Activated naive CD4-positive, alpha-beta T cell treated with Interleukin-2 at 50 U/mL for 16 hours (primary cell): ENCODE measurements at places on chromosomes 16 and 17.

DNA sequence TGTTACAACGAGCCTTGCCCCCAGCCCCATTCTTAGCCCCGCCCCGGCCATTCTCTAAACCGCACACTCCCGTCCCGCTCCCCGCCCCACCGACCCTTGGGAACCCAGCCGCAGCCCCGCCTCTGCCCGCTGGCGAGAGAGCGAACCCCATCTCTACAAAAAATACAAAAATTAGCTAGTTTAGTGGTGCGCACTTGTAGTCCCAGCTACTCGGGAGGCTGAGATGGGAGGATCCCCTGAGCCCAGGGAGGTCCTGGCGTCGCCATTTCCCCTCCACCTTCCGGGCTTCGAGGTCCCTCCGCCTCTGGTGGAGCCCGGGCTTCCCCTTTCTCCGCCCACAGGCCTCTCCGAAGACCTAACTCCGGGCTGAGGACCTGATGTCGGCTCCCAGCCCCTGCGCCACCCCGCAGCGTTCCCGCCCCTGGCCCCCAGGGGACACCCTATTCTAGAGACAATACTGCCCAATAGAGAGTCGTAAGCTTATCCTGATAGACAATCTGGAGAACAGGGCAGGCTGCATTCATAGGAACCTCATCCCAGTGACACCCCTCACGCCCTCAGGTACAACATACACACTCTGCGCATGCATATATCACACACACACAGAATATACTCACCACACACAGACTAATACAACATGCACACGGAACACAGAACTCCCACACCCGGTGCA lies 480 bp upstream of the PROCA1 start:
- DNase-seq: peak; percentile 73

DNA sequence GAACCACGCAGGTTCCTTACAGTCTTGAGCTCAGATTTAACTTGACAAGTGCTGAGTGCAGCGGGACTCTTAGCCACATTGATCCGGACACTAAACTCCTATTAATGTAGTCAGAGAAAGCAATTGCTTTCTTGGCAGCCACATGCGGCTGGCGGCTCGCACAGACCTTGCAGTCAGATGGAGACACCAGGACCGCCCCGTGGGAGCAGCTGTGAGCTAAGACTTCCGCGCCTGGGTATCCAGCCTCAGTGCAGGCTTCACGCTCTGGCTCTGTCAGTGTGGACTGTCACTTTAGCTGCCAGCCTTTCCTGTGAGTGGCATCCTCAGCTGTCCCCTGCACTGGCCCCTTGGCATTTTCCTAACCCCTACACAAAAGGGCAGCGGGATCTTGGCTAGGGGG lies 80.9 kb upstream of the NLRP1 start:
- DNase-seq: no peak

DNA sequence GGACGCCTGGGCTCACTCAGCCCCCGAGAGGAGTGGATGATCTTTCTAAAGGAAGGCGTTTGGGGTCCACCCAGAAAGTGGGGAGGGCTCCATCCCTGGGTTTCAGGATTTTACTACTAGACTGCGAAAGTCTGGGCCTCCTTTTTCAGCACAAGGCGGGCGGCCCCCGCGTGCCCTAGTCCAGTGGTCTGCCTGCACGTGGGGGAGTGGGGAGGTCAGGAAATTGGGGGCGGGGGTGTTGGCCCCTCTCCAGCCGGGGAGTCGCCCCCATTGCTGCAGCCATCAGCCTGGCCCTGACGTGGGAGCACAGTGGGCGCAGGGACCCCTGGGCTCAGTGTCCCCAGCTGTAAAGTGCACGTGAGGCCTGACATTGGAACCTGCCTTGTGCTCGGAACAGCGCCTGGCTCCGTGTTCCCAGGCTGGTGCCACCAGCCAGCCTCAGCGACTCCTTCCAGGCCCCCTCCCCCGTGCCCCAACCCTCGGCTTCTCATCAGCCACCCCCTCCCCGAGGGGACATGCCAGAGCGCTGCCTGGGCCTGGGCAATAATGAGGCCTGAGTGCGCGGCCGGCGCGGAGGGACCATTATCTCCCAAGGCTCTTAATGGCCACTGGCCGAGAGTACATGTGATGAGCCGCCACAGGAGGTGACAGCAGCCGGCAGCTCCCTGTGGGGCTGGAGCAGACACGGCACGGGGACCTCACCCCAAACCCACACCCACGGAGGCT lies 2.4 kb upstream of the C1QTNF8 start:
- no peak for DNase-seq

DNA sequence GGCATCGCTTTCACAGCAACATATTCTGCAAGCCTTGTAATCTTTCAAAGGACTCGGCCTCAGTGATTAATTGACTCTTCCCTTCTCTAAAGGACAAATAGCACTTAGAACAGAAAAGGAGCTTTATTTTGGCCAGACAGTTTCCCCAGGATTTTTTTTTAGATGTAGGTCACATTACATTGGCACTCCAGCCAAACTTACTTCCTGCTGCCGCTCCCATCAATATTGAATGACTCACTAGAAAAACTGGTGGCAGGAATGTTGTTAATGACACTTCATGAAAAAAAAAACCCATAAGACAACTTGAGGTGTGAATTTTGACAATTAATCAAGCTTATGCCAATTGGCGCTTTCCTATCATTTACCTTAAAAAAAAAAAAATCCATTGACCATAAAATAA lies 432.6 kb downstream of the TOX3 start:
- no peak for DNase-seq

- no peak for DNase-seq
Observed at GRCh38 chr16:4384509-4384942, 12.9 kb downstream of the VASN start.

GRCh38 chr17:72353502-72353901 lies 232.7 kb downstream of the SOX9 start:
- no peak for DNase-seq

DNA sequence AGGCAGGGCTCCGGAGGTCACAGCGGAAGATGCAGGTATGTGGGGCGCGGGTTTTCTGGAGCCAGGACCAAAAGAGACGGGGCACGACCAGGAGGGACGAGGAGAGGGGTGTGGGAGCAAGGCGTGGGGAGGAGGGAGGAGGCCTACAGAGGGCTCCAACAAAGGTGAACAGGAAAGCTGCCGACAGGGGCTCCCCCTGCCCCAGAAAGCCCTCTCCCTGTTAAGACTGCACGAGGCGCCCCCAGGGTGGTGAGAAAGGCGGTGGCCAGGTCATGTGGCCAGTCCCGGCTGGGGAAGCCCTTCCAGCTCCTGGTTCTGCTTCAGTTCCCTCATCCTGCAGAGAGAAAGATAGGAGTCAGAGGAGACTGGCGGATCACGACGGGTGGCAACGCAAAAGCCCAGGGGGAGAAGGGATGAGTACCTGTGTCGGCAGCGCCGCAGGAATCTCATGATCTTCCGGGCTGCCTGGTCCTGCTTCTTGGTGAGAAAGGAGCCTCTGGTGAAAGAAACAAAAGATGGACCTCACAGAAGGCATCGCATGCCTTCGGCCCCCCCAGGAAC lies 949 bp upstream of the SPAG7 start:
- peak; percentile 42 for DNase-seq

DNA sequence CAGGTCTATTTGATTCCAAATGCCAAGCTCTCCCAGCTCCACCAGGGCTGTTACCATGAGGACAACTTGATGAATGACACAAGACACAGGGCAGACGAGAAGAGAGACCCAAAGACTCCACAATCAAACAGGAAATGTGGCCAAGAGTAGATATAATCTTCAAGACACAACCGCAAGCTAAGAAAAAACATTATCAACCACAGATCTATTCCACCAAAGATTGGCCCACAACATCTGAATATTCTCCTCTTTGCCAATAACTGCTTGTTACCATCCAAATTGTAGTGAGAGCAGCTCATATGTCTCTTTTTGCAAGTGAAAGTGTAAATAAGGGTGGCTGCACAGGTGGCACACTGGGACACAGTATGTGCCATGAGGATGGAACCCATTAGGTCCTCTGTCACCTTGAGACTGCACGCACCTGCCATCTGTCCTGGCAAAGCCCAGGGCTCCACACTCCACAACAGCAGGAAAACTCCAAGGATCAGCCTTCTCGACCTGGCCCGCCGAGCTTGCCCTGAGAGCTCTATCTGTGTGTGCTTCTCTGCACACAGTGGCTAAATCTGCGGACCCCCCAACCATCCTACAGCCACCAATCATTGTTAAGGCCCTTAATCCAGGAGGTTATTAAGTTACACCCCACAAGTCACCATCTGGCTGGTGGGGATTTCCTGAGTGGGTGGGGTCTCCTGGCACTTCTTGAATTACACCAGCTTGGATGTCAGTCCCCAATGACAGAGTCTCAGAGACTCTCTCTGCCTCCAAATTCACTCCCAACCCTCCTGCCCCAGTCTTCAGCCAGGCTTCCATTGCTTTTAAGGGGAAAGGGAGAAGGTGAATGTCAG lies 50.5 kb downstream of the DYNLRB2 start:
- DNase-seq: peak; percentile 19

DNA sequence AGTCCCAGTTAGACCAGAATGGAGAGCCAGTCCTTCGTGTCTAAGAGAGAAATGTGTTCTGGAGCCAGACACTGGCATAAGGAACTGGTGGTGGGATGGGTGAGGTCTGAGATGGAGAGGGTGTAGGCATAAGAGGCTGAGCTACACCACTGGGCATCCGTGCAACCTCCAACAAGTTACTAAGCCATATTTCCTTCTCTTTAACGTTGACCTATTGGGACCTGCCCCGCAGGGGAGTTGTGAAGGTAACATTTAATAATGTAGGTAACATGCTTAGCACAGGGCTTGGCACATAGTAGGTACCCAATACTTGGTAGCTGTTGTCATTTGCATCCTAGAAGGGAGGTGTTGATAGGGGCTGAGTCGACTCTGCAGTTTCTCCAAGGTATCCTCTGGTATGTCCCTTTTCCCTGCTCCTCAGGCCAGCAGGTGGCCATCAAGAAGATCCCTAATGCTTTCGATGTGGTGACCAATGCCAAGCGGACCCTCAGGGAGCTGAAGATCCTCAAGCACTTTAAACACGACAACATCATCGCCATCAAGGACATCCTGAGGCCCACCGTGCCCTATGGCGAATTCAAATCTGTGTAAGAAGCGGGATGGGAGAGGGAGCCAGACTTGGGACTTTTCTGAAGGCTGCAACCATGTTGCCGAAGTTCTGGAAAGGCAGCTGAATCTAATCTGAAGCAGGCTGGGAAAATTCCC lies 1.2 kb downstream of the MAPK7 start:
- DNase-seq: no peak

GRCh38 chr16:68144008-68144407 lies 58.8 kb downstream of the NFATC3 start:
- DNase-seq: no peak

- DNase-seq: no peak
Observed at GRCh38 chr16:50012182-50012581, 12.8 kb upstream of the CNEP1R1 start.

DNA sequence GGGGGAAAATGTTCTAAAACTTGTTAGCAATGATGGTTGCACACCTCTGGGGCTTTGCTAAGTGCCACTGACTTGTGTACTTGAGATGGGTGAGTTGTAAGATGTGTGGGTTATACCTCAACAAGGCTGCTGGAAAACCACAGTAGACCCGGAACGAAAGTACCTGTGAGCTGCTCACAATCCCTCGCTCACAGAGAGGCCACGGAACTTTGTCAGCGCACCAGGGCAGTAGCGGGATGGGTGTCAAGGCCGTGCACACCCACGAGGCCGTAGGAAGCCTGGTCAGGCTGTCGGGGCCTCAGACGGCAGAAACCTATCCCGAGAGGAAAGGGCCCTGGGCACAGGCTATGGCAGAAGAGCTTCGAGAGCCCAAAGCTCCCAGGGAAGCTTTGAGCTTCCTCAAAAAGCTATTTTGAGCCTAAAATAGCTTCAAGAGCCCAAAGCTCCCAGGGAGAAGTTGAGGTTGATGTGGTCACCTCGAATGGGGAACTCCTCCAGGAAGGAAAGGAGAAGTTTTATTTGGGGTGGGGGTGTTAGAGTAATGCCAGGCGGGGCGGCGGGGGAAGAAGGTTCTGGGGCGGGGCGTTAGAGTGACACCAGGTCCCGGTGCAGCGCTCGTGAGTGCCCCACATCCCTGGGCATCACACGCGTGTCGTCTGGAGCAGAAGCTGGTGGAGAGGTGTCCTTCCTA lies 19.0 kb downstream of the CBFA2T3 start:
- peak; percentile 15 for DNase-seq
